ENCODE measurements at places on chromosomes 2 and 18. TPM values are rescaled to one million over a fixed set of nuclear protein-coding genes. Genes with fewer than 3 reads are reported as not detected.
A peak's percentile ranks its signal among the peaks of the same experiment; 100 is the strongest.

DNA sequence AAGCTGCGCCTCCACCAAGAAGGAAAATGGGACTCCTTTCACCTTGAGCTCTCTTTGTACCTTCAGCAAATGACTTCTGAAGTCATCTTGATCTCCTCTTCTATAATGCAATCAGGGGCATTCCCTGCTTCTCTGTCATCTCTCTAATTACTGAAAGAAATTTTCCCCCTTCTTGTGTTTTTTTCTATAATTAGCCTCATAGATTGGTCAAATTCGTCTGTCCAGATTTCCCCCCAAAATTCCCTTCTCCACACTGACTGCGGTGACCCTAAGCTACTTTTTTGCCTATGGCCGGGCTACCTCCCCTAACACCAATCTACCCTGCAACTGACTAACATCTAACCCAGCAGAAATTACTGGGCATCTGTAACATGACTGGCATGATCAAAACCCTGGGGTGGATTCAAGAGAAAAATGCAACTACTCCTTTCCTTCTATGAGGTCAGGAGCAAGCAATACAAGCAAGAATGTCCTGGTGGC, 168.6 kb downstream of the BCL2 start:
- no peak for DNase-seq

DNA sequence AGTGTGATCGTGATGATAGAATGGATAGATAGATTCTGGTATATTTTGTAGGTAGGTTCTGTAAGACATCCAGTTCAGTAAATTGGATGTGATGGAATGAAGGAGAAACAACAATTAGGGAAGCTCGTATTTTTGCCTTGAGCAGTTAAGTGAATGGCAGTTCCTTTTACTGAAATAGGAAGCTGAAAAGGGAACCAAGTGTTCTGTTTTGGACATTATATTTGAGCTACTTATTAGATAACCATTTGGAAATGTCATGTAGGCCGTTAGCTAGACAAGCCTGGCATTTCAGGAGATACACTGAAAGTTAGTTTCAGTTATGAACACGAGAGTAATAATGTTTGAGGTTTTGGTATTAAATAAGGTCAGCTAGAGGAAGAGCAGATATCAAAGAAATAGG, 41.5 kb downstream of the MARCHF7 start:
- no peak for DNase-seq

- no peak for DNase-seq
Observed at GRCh38 chr2:118988706-118989105, 46.7 kb downstream of the MARCO start.

DNA sequence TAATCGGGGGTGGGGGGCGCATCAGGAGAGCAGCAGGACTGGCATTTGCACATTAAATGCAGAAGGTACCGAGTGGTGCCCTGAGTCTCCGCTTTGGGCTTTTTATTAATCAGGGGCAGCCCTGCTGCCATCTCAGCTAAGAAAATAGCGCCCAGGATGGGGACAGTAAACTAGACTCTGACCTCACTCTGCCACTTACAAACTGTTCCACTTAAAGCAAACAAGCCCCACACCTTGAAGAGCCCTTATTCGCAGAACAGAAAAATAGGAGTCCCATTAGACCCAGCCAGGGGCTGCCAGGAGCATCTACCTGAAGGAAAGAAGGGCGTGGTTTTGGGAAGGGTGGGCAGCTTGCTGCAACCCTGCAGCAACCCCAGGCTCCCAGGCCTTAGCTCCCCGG, 165.3 kb downstream of the TNS1 start:
- DNase-seq: no peak

DNA sequence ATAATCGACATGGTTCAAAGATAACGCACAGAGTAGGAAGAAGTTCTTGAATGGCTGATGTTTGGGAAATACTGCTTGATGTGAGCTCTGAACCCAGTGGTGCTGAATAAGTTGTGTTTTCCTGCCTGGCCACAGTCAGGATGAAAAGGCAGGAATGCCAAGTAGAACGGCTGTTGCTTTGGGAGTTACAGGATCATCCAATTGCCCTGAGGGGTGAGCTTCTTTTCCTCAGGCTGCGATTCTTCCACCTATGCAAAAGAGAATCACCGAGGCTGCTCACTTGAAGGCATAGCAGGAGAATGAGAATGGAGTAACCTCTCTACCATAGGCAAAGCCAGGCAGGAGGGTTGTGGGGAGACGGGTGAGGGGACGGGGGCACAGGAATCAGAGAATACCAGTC, 14.4 kb upstream of the IGFBP2 start:
- no peak for DNase-seq

DNA sequence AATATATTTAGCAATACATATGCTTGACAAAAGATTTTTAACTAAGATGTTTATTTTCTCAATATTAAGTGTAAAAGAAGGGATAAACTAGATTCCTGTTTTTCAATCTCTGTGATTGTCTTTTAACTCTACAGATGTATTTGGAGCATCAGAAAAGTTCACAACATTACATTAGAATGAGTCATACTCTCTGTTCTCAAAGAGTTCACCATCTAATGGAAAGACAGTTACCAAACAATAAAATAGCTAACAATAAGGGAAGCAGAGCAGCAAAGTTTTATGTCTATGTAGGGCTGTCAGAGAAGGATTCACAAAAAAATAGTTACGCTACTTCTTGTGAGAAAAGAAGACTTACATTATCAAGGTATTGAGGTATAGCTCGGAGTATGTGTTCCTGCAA, 109.2 kb upstream of the MAP2 start:
- DNase-seq: no peak

Gene IL36B
- polyA plus RNA-seq: not detected

Gene SERPINB12
- 1.8 TPM for polyA plus RNA-seq

DNA sequence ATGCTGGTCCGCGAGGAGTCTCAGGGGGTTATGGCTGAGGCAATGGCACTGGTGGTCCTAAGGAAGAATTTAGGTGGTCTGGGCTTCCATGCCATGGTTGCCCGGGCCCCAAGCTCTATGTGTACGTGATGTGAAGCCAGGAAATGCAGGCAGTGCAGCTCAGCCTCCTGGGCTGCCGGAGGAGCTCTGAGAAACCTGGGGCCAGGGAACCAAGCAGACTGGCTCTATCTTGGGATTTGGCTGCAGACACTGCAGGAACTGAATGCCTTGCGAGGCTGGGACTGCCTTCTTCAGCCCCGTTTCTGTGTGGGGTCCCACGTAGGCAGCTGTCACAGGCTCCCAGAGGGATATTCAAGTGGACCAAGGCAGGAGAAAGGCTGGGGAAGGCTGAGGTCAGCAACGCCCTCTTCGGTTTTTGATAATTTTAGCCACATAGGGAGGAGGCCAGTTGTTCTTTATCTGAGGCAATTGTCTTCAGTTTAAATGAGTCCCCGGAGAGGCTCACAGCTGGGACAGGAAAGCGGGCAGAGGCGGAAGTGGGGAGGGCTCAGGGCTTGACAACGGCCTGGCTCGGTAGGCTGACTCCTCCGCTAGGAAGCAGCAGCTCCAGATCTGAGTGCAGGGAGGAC, 77.7 kb downstream of the RHOB start:
- peak; percentile 62 for DNase-seq

Gene OTOS
- polyA plus RNA-seq: not detected

GRCh38 chr2:193885419-193885818, 1690.7 kb upstream of the TMEFF2 start:
- no peak for DNase-seq

DNA sequence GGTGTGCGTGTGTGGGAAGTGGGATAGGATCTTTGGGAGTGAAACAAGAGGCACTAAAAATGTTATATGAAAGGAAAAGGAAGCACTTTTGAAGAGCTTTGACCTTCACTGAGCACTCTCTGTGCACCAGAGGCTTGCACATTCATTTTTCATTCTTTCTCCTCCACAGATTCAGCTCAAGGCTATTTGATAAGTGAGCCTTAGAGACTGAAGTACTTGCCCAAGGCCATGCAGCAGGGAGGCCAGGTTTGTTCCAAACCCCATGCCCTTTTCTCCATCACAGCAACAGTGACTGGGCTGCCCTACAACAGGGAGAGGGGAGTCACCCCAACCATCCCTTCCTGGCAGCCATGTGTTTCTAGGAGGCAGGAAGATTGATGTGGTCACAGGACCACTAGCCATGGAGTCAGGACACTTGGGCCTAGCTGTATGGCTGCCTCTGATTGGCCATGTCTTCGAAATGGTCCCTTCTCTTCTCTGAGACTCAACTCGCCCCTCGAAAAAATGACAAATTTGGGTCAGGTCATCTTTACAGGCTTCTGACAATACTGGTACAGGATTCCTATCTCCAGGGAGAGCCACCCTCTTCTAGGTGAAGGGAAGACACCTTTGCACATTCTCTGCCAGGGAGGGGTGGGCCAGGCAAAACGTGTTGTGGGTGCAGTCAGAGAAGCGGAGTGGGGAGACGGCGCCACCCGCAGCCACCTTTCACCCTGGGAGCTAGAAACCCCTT, 123.5 kb upstream of the MYCN start:
- DNase-seq: no peak

Gene HJURP
- 9.5 TPM for polyA plus RNA-seq

Gene CPS1
- 2.2 TPM for polyA plus RNA-seq

Gene PKDCC
- 148 TPM for polyA plus RNA-seq

DNA sequence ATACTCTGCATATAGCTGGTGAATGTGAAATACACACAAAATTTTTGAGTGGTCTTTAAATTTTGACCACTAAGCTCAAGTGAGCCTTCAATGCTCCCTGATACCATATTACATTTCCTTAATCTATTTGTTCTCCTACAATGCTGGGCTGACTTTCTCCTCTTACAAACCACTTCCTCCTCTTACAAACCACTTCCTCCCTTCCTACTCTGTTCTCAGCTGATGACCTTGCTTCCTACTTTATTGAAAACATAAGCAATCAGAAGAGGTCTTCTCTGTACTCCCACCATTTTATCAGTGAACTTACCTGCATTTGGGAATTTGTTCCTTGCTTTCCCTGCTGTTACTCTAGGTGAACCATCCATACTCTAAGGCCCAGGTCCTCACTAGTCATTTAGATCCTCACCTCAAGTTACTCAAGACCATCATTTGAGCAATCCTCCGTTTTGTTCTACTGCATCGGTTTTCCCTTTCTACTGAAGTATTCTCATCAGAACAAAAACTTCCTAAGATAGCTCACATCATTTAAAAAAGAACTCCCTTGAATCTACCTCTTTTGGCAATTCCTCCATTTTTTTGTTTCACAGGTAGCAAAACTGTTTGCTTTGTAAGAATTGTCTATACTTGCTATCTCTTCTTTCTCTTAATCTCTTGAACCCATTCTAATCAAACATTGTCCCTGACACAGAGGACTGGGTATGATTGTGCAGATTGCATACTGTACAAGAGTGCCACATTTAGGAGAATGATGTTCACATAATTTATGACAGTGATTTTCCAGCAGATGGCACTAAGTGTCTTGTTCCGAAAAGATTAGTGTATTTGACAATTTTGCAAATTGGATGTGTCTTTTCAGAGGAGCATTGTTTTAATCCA, 96.5 kb downstream of the EPB41L5 start:
- peak; percentile 24 for DNase-seq

GRCh38 chr2:26058390-26058789, 24.5 kb downstream of the RAB10 start:
- DNase-seq: no peak

GRCh38 chr18:50398947-50399346, 24.1 kb downstream of the SKA1 start:
- DNase-seq: no peak

DNA sequence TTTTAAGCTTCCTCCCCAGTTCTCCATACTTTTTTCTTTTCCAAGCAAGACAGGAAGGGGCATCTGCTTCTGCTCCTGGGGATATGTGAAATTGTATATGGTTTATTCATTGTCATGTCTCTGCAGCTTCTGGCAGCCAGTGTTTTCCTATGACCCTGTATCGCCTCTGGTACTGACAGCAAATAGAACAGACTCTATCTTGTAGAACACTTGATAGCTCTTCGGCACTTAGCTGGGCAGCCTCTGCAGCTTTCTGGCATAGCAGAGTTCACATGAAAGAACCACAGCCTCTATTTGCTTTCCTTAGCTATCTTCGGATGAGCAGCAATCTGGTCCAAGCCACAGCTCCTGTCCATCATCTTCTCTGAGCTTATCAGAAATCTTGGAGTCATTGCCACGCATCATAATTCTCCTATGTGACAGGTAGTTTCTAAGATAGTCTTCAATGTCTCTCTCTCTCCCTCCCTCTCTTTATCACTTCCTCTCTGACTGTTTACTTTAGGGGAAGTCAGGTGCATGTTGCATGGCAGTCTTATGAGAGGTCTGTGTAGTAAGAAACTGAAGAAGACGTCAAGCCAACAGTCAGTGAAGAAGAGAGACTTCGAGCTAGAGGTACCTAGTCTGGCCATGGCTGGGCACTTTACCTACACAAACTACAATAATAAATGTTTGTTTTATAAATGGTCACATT, 627.7 kb upstream of the CDH2 start:
- no peak for DNase-seq

- no peak for DNase-seq
Observed at GRCh38 chr2:101893681-101894381, 97.9 kb upstream of the IL1R2 start.

Gene TUBA4B
- polyA plus RNA-seq: 0.20 TPM
